Psoas muscle (tissue), 8 donors: ENCODE measurements at places on chromosomes 12 and 14. TPM values are rescaled to one million over a fixed set of nuclear protein-coding genes. Genes with fewer than 3 reads are reported as not detected.

- DNase-seq = no peak
Measured at GRCh38 chr12:122126342-122126635, 47.7 kb downstream of the IL31 start.

- DNase-seq = no peak
Measured at GRCh38 chr14:57227083-57227482, 41.6 kb downstream of the EXOC5 start.

The EIF2S1 gene
- 286 TPM for polyA plus RNA-seq

The PFDN5 gene
- polyA plus RNA-seq = 474 TPM

DNA sequence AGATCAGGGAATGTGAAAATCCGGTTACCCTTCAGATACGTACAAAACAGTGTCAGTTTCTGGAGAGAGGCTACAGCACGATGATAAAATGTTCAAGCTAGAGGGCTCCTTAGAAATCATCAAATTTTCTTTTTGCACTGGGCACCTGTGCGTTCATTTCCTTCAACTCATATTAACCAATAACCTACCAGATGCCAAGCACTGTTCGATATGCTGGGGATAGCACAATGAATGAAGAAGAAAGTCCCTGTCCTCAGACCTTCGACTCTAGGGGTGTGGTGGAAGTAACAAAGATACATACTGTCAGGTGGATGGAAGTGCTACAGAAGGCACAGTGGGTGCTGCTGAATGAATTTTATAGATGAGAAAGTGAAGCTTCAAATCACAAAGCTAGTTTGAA, 172.3 kb downstream of the FOXN3 start:
- no peak for DNase-seq

The VWF gene
- polyA plus RNA-seq = 122 TPM

DNA sequence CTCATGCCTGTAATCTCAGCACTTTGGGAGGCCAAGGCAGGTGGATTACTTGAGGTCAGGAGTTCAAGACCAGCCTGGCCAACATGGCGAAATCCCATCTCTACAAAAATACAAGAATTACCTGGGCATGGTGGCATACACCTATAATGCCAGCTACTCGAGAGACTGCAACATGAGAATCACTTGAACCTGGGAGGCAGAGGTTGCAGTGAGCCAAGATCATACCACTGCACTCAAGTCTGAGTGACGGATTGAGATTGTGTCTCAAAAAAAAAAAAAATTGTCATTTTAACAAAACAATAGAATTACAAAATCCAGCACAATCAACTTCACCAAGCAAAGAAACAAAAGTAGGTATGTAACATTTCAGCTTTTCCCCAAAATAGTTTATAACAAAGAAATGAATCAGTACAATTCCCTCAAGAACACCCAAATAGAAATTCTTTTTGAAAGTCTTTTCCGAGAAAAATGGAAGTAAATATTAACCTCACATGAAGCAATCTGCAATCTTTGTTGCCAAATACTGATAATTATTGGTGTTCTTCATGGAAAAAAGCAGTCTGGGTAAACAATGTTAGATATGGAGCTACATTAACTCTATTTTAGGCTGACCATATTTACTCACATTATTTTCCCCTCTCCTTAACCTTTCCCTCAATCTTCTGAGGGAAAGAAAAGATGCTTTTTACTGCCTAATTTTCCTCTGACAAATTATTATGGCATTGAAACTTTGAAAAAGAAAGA, 165.9 kb upstream of the ATF7IP start:
- DNase-seq = no peak

The FOXN4 gene
- polyA plus RNA-seq = 0.01 TPM

GRCh38 chr12:78470354-78471195, 394.0 kb upstream of the SYT1 start:
- no peak for DNase-seq

- DNase-seq = no peak
Measured at GRCh38 chr12:12909228-12909994, 18.0 kb downstream of the GPRC5A start.

The NAV3 gene
- 1.2 TPM for polyA plus RNA-seq

The M6PR gene
- 102 TPM for polyA plus RNA-seq

The TMPRSS12 gene
- not detected for polyA plus RNA-seq

DNA sequence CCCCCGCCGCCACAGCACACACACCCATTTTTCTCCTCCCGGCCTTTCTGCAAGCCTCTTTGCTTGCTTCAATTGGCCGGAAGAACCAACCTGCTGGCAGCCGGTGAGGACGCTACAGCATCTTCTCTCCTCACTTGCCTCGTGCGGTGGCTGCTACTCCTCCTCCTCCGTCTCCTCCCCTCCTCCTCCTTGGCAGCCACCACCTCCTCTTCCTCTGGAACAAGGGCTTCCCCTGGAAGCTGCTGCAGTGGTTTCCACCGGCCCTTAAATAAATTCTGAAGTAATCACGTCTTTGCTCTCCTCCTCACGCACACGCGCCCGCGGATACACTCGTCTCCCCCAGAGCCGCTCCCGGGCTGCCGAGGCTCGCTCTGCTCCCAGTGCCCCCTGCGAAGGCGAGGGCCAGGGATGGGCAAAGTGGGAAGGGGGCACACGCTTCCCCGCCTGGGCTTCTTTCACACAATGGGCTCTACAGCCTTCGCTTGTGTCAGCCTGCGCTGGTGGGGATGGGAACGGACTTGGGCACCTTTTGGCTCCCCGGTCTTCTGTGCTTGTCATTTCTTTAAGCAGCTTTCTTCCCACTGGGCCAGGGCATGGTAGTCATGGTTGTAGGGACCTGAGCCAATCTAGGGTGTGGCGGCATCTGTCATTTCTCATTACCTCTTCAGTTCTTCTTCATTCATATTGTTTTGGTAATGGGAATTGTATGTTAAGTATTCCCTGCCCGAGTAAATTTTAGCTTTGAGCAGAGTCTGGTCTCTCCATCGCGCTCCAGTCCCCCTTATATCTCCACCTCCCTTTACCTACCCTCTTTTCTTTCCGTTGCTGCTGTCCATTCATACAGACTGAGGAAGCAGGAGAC, at the start of gene PPFIA2:
Gene PPFIA2 (minus strand): TSS at position 161 of the 862 bp plus-strand sequence.
- peak; percentile 52 for DNase-seq
